CD4-positive, alpha-beta memory T cell (primary cell): ENCODE measurements at places on chromosomes 7 and 10.

- no peak for DNase-seq
Measured at GRCh38 chr7:117683430-117684175, 189.6 kb downstream of the CTTNBP2 start.

GRCh38 chr10:119078422-119079179, 2.0 kb downstream of the EIF3A start:
- DNase-seq, result no peak

- no peak for DNase-seq
Measured at GRCh38 chr7:14287398-14287797, 297.9 kb upstream of the ETV1 start.

DNA sequence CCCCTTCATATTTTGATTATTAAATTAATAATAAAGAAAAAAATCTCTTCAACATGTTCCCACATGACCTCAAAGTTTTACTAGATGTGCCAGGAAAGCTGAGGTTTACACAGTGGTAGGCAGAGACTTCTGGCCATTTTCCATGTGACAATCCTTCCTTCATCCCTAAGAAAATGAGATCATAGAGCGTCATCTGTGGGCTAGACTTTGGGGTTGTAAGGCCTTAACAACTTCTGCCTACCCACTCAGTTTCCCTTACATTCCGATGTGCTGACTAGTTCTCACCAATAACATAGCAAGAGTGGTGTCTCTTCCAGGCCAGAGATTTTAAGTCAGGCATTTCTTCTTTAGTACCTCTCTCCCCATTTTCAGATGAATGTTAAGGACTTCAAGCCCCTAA, 171.1 kb upstream of the PHF14 start:
- no peak for DNase-seq

- DNase-seq, result no peak
Measured at GRCh38 chr10:28087661-28088351, 88.9 kb upstream of the ODAD2 start.

GRCh38 chr7:132154695-132155471, 421.4 kb downstream of the PLXNA4 start:
- no peak for DNase-seq

GRCh38 chr10:58743466-58744115, 230.9 kb downstream of the BICC1 start:
- DNase-seq, result no peak

- no peak for DNase-seq
Measured at GRCh38 chr10:48526011-48526821, 78.7 kb downstream of the ARHGAP22 start.

- no peak for DNase-seq
Measured at GRCh38 chr10:69736886-69737641, 64.6 kb upstream of the COL13A1 start.

- DNase-seq, result no peak
Measured at GRCh38 chr7:15323550-15323949, 238.3 kb downstream of the AGMO start.

DNA sequence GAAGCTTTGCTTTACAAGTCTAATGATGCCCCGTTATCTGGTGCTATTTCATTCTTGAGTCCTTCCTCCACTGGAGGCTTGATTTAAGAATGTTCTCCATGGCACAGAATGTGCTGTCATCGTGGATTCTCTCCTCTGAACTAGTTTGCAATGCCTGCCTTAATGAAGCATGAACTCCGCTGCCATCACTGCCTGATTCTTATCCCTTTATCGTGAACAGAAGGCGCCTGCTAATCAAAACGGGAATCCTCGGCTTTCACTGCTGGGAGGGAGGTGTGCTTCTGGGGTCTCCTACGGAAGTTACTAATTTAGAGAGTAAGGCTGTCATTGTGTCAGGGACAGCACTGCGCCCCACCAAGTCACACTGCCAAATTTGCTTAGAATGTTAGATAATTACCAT, 56.2 kb downstream of the ITGB1 start:
- DNase-seq, result no peak

DNA sequence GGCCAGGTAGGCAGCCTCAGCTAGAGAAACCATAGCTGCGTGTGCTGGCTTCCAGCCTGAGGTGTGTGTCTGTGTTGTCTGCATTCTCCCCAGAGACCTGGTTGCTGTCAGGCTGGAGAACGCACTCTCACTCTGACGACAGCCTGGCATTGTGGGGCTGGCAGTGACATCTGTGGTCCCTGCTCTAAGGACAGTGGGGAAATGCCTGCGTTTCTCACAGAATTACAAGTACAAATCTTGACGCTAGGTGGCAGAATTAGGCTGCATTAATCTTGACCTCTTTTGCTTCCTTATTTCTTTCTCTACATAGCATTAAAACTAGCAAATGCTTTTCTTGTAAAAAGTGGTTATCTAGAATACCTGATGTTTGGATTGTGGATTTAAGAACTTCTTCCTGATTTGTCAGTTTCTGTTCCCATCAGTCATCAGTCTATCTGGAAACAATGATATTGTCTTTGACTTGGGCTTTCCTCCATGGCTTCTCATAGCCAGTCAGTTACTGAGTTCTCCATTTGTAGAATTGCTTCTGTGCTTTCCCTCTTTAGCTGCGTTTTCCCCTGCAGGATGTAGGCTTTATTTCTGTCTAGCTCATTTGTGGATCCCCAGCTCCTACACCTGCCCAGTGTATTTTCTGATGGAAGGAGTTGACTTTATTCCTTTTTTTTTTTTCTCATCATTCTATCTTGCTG, 86.0 kb downstream of the FANK1 start:
- no peak for DNase-seq

DNA sequence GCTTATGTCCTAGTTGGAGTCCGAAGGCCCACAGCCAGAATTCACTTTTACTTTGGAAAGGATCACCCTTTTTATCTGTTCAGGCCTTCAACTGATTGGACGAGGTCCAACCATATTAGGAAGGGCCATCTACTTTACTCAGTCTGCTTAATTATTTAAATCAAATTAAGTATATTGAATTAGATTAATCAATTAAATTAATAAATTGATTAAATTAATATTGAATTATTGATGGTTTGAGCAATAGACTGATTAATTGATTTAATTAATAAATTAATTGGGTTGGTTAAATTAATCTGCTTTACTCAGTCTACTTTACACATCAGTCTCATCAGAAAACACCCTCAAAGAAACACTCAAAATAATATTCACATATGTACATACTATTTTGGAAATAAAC, 816.9 kb upstream of the POT1 start:
- no peak for DNase-seq

GRCh38 chr10:24920907-24921881, 31.2 kb downstream of the PRTFDC1 start:
- no peak for DNase-seq

GRCh38 chr10:103632247-103632642, 138.7 kb downstream of the NEURL1 start:
- DNase-seq, result no peak

GRCh38 chr7:157730614-157731013, 393.8 kb downstream of the DNAJB6 start:
- DNase-seq, result no peak

DNA sequence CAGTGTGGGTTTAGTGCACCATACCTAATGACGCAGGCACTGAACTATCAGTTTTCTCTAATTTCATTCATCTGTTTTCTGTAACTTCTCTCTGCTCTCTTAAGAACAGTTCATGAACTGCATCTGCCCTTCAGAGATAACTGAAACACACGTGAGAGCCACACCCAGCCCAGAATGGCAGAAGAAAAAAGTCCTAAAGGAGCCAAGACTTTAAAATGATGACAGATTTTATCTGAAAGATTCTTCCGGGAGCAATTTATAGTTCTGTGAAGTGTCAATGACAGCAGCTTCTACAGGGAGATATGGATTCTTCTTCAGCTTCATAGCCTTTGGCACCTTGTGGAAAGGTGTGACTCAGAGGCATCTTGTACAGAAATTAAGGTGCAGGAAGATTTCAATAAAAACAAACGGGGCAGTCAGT, 211.5 kb upstream of the SLC26A5 start:
- DNase-seq, result no peak

DNA sequence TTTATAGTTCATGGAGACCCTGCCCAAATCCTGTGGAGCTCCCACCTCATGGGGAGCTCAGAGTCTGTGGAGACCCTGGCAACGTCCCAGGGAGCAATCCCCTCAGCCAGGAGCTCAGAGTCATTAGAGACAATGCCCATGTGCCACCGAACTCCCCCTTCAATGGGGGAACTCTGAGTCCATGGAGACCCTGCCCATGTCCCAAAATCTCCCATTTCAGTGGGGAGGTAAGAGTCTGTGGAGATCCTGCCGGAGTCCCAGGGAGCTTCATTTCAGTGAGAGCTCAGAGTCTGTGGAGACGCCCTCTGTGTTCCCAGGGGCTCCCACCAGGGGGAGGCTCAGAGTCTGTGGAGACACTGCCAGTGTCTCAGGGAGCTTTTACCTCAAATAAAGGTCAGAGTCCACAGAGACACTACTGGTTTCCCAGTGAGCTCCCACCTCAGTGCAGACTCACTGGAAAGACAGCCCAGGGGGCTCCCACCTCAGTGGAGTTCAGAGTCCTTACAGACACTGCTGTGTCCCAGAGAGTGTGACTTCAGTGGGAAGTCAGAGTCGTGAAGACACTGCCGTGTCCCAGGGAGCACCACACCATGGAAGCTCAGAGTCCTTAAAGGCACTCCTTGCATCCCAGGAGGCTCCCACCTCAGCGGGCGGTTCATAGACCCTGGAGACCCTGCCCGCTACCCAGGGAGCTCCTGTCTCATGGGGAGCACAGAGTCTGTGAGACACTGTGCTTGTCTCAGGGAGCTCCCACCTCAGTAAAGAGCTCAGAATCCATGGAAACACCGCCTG, 5.0 kb downstream of the MYO1G start:
- DNase-seq, result peak; percentile 61

DNA sequence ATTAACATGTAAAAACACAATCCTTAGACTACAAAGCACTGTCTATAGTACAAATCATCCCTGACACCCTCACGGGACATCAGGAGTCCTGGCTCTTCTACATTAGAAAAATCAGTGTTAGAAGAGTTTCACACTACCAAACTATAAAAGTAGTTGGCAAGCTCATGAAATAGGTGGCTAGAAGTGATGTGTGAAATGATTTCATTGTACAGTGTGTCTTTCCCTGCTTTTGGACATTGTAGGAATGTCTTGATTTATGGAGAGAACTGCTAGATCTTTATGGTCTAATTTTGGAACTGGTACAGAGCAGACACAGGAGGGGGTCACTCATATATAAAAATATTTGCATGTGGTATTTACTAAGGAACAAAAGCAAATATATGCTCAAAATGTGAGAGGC, 33.2 kb downstream of the SEMA3A start:
- DNase-seq, result no peak

DNA sequence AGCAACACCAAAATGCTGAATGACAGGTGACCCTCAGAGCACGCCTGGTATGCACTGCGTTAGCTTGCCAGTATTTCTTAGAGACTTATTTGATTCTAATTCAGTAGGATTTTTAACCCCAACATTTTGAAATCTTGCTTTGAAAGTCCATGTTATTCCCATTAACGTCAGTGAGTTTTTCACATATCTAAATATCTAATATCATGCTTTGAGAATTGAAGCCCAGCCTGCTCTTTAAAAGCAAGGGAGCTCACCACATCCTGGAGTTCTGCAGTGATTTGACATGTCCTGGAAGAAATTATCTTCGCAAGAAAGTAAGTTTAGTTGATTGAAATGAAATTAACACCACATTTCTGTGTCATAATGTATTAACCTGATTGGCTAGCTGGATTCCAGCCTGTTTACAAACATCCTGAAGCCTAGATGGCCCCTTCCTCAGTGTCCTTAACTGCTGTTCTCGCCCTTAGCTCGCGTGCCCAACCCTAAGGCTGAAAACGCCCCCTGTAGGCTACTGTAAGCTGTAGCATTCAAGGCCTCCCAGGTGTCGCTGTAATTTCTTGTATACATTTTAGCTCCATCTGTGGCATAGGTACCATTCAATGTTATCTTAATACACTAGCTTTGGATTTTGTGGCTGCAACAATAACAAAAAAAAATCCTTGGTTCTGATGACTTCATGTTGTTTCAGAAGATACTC, 191.5 kb downstream of the MGMT start:
- DNase-seq, result no peak

DNA sequence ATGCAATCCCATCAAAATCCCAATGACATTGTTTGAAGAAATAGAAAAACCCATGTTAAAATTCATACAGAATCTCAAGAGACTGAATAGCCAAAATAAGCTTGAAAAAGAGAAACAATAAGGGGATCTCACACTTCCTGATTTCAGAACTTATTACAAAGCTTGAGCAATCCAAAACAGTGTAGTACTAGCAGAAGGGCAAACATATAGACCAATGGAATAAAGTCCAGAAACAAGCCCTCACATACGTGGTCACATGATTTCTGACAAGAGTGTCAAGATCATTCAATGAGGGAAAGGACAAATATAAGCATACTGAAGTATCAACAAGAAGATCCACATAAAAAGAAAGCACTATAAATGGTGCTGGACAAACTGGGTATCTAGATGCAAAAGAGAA, 31.9 kb downstream of the MICU1 start:
- DNase-seq, result no peak

DNA sequence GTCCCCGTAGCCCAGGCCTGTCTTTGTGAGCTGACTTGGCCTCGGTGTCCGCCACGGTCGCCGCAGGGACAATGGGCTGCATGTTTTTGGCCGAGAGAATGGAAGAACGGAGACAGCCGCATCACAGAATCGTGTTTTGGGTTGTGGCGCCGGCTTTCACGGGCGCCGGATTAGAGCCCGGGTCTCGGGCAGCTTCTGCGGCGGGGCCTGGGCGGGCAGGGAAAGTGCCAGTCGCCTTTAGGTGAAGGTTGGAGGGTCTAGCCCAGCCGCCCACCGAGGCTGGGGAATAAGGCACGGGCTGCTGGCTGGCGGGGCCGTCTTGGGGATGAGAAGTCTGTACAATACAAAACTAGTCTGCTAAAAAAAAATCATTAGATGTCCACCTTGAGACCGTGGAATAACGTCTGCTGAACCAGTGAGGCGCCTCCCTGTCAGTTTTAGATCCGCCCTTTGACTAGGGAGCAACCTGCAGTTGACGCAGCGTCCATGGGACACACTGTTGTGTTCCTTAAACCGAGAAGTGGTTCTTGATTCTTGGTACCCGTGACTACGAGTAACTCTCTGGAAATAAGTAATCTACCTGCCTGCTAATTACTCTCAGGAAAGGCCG, 577 bp downstream of the DNAJB9 start:
- peak; percentile 70 for DNase-seq

DNA sequence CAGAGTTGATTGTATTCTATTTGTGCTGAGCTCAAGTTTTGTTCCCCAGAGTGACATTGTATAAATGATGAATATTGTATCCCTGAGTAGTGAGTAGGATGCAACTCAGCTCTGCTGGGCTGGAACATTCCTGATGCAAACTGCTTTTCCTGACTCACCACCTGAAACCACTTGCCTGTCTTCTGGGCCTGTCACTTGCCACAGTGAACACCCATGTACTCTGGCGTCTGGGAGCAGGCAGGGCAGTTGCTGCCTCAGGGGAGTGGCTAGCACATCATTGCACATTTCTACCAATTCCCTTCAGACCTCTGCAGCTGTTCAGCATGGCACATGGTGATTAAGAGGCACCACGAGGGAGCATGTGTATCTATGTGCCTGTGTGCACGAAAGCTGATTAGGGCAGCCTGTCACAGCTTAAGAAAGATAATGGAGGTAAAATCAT, 157.3 kb downstream of the SND1 start:
- DNase-seq, result no peak

GRCh38 chr10:11286261-11286852, 268.7 kb downstream of the CELF2 start:
- DNase-seq, result no peak
